Activated T-cell treated with anti-CD3 and anti-CD28 coated beads, Interleukin-2, amount 50 U/mL, for 24 hours (primary cell): ENCODE measurements at places on chromosomes 12 and 14.

DNA sequence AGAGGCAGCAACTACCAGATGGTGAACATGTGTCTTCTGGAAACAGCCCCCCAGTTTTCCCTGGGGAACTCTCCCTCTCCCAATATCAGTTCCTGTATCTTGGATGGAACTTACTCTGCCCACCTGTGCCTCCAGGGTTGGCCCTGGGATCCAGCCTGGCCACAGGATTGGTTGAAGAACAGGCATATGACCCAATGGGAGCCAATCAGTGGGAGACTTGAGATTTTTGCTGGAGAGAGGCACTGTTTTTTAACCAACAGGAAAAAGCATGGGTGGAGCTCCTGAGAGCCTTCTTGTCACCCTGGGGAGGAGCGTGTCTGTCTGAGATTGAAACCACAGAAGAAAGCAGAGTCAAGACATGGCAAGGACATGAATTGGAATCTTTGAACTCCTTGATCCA is 33.6 kb upstream of the COX6A1 start:
- no peak for DNase-seq

GRCh38 chr12:82182601-82183190 is 175.5 kb downstream of the CCDC59 start:
- DNase-seq: no peak

GRCh38 chr14:74671789-74672188 is 41.1 kb downstream of the AREL1 start:
- DNase-seq: no peak

DNA sequence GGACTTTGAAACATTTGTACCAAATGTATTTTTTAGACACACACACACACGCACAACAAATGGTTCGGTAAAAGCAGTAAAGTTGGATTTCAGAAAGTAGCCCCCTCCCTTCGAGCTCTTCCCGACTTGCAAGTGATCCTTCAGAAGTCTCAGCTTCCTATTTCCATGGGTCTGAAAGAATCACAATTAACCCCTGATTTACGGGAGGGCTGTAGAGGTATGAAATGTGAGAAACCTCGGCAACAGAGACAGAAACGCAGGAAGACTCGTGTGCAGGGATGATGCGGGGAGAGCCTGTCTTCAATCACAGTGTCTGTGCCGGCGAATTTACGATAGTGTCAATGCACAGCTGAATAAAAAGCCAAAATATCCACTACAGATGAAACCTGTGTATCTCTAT is 60.7 kb upstream of the VRK1 start:
- DNase-seq: no peak

GRCh38 chr12:41014643-41015020 is 173.5 kb upstream of the PDZRN4 start:
- no peak for DNase-seq

DNA sequence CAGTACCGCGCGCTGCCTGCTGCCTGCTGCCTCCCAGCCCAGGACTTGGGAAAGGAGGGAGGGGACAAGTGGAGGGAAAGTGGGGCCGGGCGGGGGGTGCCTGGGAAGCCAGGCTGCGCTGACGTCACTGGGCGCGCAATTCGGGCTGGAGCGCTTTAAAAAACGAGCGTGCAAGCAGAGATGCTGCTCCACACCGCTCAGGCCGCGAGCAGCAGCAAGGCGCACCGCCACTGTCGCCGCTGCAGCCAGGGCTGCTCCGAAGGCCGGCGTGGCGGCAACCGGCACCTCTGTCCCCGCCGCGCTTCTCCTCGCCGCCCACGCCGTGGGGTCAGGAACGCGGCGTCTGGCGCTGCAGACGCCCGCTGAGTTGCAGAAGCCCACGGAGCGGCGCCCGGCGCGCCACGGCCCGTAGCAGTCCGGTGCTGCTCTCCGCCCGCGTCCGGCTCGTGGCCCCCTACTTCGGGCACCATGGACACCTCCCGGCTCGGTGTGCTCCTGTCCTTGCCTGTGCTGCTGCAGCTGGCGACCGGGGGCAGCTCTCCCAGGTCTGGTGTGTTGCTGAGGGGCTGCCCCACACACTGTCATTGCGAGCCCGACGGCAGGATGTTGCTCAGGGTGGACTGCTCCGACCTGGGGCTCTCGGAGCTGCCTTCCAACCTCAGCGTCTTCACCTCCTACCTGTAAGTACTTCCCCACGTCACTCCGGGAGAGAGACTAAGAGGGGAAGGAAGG is at the start of gene LGR5:
LGR5 (plus strand) TSS at position 186 of the 732 bp plus-strand sequence; CDS start at position 469, 283 bp downstream.
- DNase-seq: peak; percentile 40

GRCh38 chr12:70739756-70740155 is 102.5 kb upstream of the PTPRB start:
- DNase-seq: no peak

DNA sequence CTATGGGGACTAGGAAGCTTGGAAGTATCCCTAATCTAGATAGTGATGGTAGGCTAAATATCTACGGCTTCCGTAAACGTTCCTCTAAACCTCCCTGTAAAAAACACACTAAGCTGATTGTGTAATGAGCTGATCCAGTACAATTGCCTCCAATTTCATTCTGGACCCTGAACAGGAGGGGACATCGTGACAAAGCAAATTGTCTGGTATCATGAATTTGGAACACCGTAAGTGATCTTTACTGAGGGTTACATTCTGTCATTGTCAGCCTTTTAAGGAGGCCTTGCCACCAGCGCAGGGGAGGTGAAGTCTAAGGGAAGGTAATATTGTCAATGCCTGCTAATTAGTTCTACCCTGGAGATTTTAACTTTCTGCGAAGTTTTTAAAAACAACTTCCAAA is 487 bp upstream of the MGST1 start:
- no peak for DNase-seq

DNA sequence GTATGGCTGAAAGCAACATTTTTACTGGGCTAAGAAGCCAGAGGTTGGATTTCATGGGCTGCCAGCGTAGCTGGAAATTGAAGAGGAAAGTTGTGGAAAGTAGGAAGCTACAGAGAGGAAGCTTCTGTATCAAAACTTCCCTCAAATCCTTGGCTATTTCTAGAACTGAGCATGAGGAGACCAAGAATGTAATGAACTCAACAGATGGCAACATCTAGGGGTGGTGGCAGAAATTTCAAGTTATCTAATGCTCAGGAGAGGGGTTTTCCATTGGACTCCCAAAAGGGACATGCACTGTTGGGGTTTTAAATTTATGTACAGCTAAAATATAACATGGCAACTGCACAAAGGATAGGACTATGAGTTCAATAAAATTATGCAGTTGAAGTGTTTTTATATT is 151.3 kb downstream of the DHRS2 start:
- no peak for DNase-seq

DNA sequence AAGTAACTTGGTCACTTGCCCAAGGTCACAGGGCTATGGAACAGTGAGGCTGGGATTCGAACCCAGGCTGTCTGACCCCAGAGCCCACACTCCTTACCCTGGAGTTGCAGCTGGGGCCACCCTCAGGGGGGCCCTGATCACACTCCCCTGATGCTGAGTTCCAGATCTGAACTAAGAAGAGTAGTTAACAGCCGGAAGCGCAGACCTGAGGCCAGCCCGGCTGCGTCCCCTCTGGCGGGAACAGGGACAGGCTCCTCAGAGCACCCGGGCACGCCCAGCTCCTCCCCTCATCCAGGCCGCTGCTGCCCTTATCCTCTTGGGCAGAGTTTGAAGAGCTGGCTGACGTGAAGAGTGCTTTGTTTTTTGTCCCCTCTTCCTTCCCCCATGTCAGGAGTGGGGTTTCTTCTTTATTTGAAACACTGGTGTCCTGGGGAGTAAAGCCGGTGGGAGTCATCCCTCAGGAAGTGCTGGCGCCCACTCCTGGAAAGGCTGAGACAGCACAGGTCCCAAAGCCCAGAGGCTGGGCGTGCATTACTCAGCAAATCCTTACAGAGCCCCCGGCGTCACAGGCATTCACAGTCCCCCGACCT is 8.7 kb downstream of the PHB2 start:
- peak; percentile 84 for DNase-seq

DNA sequence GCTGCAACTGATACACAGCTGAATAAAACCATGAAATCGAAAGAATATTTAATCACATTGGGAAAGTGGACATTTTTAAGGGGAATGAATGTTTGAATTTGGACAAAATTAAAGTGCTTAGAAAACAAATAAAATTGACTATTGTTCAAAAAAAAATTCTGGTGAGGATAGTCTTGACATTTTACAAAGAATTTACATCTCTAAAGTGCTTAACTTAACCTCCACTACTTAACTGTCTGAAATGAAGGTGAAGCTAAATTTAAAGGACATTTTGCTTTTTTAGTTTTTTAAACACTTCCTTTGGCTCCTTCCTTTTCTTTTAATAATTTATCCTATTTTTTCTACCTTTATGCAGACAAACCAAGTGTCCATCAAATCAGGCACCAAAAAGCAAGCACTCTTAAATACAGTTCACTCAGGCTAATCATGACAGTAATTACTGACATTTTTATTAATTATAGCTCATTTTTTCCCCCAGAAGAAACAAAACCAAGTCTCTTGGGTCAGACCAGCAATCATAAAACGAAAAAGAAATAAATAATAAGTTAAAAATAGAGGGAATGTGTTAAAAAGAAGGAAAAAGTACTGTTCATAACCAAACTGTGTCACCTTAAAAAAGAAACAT is 5.7 kb upstream of the CCND2 start:
- no peak for DNase-seq

- no peak for DNase-seq
These were observed 60.0 kb downstream of the PPFIBP1 start for GRCh38 chr12:27583981-27584380.

DNA sequence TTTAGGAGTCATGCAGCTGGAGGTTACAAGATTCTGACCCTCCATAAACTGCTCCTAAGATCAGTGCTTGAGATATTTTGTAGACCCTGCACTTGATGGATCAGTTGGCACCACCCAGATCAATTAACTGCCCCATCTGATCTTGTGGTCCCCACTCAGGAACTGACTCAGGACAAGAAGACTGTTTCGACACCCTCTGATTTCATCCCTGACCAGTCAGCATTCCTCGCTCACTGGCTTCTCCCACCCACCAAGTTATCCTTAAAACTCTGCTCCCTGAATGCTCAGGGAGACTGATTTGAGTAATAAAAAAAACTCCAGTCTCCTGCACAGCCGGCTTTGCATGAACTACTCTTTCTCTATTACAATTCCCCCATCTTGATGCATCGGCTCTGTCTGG is 360.2 kb downstream of the GALC start:
- no peak for DNase-seq

DNA sequence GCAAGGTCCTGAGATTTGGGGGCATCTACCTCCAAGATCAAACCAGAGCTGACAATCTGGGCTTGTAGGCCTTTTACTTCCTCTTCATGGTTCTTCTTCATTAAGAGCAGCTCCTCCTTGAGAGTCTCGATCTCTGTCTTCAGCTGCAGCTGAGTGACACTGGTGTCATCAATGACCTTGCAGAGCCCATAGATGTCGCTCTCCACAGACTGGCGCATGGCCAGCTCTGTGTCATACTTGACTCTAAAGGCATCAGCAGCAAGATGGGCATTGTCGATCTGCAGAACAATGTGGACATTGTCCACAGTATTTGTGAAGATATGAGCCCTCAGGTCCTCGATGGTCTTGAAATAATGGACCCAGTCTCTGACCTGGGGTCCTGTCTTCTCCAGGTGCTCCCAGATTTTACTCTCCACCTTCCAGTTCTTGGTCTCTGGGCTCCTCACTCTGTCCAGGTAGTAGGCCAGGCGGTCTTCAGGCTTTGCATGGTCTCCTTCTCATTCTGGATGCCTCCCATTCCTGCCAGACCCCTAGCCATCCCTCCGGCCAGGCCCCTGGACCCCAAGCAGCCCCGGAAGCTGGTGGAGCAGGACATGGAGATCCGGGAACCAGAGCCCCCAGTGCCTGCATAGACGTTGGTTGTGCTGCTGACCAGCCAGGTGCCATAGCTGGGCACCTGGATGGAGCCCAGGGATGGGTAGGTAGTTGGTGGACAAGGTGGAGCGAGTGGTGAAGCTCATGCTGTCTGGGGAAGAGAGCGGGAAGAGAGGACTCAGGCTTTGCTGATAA is 141.0 kb downstream of the MSRB3 start:
- DNase-seq: no peak

- DNase-seq: no peak
These were observed 194.1 kb downstream of the TMTC3 start for GRCh38 chr12:88336076-88336739.

- DNase-seq: no peak
These were observed 379.6 kb downstream of the LRIG3 start for GRCh38 chr12:58540480-58541299.

DNA sequence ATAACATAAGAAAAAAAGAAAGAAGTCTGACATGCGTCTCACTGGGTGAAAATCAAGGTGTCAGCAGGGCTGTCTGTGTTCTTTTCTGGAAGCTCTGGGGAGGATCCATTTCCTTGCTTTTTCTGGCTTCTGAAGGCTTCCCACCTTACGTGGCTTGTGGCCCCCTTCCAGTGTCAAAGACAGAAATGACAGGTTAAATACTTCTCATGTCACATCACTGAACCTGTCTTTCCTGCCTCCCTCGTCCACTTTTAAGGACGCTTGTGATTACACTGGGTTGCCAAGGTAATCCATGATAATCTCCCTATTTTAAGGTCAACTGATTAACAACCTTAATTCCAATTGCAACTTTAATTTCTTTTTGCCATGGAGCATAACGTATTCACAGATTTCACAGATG is 4.6 kb upstream of the PHC1 start:
- no peak for DNase-seq

DNA sequence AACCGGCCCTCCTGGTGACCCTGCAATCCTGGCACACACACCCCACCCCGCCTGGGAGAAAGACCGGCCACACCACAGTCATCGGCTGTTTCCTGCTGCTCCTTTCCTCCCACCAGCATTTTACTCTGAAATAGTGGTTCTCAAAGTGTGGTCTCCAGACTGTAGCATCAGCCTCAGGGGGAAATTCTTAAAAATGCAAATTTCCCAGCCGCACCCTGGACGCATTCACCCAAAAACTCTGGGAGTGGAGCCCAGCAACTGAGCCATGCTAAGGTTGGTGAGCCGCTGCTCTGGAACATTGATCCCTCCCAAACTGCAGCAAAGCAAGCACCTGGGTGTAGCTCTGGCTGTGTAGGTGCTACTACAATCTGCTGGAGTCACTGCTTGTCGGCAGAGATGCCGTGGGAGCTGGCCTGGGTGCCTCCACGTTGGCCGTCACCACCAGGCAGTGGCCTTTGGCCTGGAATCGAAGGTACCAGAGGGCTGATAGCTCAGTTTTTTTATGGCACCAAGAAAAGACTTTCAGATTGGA is 38.4 kb upstream of the BCL2L14 start:
- peak; percentile 62 for DNase-seq

GRCh38 chr12:28868414-28868813 is 280.7 kb upstream of the FAR2 start:
- no peak for DNase-seq

DNA sequence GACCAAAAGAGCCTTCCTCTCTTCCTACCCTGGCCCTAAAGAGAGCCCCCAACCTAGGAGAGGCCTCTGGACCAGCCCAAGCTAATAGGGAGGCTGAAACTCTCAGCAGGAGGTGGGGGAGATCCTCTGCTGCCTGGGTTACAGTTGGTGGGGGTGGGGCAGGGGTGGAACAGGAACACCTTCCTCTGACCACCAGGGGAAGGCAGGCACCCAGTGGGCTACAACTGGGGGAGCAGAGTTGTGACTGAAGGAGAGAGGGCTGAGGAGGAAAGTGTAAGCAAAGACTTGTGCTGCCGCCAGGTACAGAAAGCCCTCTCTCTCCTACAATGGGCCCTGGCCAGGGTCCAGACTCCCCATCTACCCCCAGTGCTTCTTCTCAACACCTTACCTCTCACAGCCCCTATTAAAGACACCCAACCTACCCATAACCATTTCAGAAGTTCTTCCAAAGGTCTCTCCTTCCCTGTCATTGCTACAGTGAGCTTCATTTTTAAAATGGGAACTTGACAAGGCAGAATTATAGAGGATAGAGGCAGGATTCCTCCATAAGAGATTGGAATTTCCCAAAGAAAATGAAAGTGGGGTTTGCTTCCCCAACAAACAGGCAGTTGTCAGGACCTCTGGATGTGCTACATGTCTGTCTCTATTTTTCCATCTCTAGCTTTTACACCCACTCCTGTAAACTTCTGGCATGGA is 1.4 kb downstream of the MYO1A start:
- no peak for DNase-seq
